T47D (cell line): ENCODE measurements at places on chromosomes 2 and 18.
A peak's percentile ranks its signal among the peaks of the same experiment; 100 is the strongest.

DNA sequence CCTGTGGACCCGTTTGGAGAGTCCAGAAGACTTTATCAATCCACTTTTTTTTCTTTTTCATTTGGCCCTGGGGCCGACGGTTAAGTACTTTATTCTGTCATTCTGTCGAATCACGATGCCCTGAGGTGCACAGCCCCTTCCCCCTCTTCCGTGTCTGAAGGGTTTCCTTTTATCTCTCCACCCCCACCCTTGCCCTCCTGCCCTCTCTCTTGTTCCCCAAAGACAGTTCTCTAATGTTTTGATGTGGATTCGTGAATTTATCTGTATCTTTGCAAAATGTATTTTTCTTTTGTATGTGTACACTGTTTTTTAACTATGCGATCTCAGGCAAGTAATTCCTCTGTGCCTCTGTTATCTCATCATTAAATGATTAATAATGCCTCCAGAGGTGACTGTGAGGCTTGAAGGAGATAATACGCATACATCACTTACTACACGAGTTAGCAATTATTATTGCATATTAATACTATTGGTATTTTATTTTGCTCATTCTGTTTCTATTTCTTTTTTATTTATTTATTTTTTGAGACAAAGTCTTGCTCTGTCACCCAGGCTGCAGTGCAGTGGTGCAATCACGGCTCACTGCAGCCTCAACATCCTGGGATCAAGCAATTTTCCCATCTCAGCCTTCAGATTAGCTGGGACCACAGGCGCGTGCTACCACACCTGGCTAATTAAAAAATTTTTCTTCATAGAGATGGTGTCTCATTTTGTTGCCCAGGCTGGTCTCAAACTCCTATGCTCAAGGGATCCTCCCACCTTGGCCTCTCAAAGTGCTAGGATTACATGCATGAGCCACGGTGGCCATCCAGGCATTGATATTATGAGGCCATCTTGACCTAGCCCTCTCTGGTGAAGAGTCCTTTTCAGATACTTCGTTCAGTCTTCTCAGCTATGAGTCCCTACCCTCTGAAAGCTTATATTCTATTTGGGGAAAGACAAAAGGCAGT, 1.4 kb upstream of the CASP8 start:
- DNase-seq: no peak

DNA sequence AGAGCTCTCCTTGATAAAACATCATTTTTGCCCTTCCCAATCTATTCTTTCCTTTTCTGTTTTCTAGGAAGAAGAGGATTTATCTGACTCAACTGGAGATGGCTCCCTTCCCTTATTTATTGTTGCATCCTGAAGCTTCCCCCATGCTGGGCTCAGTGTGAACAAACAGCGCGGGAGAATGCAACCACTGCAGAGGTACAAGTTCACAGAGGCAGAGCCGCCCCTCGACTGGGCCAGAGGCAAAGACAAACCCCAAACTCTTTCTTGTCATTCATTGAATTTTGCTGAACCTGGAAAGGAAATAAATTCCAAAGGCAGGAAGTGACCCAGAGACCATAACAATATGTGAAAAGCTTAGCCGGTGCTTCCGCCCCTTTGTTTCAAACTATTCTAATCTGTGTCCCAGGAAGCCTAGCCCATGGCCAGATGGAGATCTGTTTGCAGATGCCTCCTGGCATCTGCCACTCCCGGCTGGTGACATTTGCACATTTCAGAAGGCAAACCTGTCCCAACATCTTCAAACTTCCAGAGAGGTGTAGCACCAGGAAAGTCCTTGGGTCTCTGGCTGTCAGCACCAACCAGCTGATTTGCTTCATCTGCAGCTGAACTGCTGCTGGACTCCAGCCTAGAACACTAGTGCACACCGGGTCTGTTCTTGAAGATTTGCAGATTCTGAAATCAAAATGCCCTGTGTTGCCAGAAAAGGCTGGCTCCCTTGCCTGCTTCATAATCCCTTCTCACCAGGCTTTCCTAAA, 79.4 kb upstream of the MAP4K3 start:
- DNase-seq: peak; percentile 27

- DNase-seq: no peak
Observed at GRCh38 chr2:121483021-121483420, 47.7 kb upstream of the RNU4ATAC start.

GRCh38 chr18:78629426-78629825, 350.2 kb upstream of the SALL3 start:
- no peak for DNase-seq

DNA sequence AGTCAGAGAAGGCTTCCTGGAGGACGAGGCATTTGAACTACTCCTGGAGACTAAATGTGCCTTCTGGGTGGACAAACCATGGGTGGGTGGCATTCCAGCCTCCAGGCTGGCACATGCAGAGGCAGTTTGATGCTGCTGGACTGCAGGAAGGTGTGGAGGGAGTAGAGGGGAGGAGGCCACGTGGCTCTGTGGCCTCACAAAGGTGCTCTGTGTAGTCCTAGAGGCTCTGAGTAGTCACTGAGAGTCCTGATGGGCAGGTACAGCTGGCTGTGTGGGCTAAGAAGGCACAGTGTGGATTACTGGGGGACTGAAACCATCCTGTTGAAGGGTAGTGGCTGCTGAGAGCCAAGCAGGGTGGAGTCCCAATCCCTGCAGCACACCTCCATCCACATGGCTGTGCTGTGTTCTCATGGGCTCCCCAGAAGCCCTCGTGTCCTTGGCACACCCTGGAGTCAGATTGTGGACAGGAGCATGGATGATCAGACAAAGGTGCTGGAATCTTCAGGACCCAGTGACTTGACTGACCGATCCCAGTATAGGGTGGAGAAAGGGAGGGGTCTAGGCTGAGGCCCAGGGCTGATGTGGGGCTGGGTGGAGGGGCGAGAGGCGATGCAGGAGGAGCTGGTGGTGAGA, 87.4 kb upstream of the HS6ST1 start:
- DNase-seq: no peak

DNA sequence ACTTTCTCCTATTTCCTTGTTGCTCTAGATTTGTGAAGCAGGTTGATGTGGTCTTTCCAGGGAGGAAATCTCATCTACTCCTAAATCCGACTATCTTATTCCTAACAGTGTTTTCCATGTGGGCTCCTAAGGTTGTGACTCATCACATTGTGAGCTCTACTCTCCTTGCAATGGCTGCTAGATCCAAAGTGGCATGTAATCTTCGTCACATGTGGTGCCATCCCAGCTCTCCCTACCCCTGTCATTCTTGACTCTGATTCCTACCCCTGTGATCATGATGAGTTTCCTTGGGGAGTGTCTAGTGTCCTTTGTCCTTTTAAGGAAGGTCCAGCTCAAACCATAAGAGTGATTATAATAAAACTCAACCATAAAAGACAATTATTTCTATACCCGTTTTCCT, 47.3 kb upstream of the GULP1 start:
- no peak for DNase-seq

GRCh38 chr2:191922736-191923651, 76.1 kb upstream of the CAVIN2 start:
- DNase-seq: no peak

- DNase-seq: no peak
Observed at GRCh38 chr18:59022167-59022945, 117.3 kb upstream of the SEC11C start.

DNA sequence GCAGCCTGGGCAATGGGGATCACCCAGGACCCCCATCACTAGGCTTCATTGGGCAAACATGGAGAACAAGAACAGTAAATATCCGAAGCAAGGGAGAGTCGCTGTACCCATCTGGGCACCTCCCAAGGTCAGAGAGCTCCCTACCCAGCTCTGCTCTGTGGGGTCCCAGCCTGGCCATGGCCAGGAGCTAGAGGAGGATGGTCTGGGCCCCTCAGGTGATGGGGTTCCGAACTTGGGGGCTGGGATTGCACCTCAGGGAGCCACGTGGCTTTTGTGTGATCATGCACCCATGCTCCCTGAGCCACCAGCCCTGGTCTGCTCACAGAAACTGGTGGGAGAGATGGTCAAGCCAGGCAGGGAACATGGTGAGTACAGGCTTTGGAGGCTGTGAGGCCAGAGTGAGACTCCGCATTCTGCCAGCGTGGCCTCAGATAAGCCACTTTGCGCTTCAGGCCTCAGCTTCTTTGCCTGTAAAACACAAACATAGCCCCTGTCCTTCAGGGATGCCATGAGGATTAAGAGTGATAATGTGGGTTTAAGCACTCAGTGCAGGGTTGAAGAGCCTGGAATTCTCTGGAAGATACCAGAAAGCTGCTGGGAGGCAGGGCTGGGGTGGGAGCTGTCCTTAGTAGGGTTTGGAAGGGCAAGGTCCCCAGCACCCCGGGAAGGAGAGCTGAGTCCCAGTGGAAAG, 3.0 kb upstream of the NMUR1 start:
- DNase-seq: no peak

DNA sequence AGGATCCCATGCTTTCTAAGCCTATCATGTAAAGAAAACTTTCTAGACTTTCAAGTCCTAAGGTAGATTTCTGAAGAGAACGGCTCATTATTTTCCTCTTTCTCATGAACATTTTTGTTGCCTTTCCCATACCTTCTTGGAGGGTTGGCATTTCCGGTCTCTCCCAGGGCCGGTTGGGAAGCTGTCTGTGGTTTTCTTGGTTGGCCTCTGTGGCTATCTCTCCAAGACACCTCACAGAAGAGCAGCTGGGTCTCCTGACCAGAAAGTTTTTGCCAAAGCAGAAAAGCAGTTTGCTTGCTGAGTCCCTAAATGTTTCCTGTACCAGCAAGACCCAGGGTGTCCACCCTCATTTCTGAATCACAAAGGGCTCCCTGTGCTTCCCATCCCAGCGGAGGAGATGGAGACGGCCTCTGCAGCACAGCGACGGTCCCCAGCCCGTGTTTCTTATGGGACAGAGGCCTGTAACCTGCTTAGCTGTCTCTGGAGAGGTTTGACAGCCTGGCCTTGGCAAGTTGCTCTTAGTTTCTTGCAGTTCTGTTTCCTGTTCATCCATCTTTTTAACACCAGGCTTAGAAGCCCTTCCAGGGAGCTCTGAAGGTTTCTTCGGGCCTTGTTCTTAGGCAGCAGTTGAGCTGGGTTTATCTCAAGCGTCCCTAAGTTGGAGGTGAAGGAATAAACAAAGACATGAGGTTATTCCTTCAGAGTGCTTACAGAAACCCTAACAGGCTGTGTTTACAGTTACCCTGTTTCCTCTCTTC, 39.8 kb downstream of the GREB1 start:
- DNase-seq: no peak

DNA sequence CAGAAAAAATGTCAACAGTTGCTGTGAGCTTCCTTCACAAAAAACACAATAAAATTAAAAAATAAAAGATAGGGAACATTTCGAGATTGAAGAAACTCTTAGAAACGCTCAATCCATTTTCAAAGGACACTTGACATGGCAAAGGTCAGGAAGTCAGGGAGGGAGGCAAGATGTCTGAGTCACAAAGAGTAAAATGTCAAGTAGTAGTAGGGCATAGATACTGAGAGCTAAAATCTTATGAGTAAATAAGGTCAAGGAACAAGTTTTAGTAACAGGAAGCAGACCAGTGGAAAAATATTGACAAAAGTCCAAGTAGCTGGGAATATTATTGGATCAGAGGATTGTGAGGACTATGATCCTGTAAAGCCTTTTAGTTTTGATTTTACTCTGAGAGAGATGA, 495.6 kb downstream of the TMX3 start:
- no peak for DNase-seq
